ENCODE measurements at places on chromosomes 2 and 18. TPM values are rescaled to one million over a fixed set of nuclear protein-coding genes. Genes with fewer than 3 reads are reported as not detected.

The ICOS gene
- total RNA-seq = not detected

The UGGT1 gene
- 20.1 TPM for total RNA-seq

The TDRD15 gene
- not detected for total RNA-seq

The TUBB8B gene
- not detected for total RNA-seq

The HS6ST1 gene
- total RNA-seq = 10.0 TPM

The KCNG2 gene
- total RNA-seq = not detected

The LINC00305 gene
- not detected for total RNA-seq

The TEX51 gene
- not detected for total RNA-seq

The SPC25 gene
- 18.6 TPM for total RNA-seq

The C2orf78 gene
- not detected for total RNA-seq

The CNDP1 gene
- total RNA-seq = not detected

The PARD6G gene
- 1.8 TPM for total RNA-seq

The OTOF gene
- 0.06 TPM for total RNA-seq

The MFSD2B gene
- 0.68 TPM for total RNA-seq

The MC5R gene
- total RNA-seq = not detected

The GORASP2 gene
- total RNA-seq = 108 TPM

The LPIN1 gene
- 11.9 TPM for total RNA-seq

The ARHGEF33 gene
- 0.11 TPM for total RNA-seq

The ACADL gene
- not detected for total RNA-seq

The IL1R2 gene
- 1.0 TPM for total RNA-seq

The HOXD1 gene
- 0.25 TPM for total RNA-seq

The SLC4A3 gene
- 2.9 TPM for total RNA-seq
